ENCODE measurements at places on chromosomes 11 and 22.

GRCh38 chr11:1085440-1086170 is 10.9 kb downstream of the MUC2 start:
- no peak for DNase-seq

DNA sequence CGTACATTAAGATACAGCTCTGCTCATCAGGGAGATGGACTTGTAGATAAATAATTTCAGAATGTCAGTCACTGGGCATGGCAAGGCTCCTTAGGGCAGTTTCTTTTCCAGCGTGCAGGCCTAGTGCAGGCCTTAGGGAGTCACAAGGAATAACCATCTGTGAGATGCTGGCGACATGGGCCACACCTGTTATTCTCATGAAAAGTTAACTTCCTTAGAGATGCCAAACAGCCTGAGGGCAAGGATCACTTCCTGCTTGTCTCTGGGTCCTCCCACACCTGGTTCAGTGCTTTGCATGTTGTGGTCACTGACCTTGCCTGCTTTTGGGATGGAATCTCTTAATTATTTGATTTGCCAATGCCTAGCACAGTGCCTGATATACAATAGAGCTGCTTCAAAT is 70.6 kb downstream of the ST3GAL4 start:
- DNase-seq: no peak

DNA sequence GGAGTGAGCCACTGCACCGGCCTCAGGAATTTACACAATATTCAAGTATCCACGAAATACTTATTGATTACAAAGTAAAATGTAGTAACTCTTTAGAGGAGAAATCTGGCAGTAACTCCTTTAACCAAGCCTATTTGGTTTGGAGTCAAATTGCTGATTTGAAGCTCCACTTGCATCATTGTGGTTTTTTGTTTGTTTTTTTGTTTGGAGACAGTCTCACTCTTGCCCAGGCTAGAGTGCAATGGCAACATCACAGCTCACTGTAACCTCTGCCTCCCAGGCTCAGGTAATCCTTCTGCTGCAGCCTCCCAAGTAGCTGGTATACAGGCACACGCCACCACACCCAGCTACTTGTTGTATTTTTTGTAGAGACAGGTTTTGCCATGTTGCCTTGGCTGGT is 6.4 kb upstream of the QSER1 start:
- DNase-seq: no peak

- no peak for DNase-seq
Measured at GRCh38 chr11:20027556-20028013, 132.7 kb downstream of the DBX1 start.

DNA sequence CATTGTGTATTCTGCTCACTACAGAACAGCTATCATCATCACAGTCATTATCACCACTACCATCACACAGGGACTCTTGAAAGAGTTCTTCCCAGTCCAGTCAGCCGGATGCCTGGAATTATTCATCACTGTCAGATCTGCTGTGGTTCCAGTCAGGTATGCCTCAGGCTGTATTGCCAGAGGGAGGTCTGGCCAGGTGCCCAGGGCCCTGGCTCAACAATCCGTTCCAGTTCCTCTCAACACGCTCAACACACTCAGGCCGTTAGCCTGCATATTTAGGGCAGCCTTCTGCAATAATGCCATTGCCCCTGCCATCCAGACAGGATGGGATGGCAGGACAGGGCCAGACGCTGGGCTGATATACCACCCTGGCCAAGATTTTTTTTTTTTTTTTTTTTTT is 28.6 kb upstream of the RASL10A start:
- DNase-seq: no peak

DNA sequence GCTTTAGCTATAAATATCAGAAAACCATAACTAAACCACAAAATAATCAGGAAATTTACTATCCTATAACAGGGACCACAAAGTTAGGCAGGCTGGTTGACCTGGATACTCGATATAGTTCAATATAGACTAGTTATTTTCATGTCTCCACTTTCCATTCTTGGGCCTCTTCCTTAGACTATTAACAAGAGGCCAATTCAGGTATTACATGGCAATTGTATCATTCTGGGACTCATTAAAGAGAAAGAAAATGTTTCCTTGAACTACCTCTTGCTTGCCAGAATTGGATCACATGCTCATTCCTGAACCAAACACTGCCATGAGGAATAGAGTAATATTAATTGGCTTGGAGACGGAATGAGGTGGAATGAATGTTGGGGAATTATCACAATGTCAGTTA is 76.0 kb downstream of the EIF3M start:
- no peak for DNase-seq

DNA sequence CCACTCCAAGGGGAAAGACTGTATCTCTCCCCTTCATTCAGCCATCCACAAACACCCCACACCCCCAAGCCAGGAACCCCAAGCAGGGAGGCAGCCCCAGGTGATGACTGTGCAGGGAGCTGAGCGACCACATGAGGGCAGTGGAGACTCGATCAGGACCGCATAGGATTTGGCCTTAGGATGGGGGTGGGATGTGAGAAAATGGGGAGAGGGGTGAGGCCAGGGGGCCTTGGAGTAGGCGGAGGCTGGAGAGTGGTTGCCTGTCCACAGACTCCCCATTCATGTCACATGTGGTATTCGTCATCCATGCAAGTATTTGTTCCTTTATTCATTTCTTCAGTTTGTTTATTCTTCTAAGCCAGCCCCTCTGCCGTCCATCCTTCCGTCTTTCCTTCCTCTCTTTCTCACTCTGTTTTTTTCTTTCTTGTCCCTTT is 2.7 kb upstream of the RHOD start:
- no peak for DNase-seq

DNA sequence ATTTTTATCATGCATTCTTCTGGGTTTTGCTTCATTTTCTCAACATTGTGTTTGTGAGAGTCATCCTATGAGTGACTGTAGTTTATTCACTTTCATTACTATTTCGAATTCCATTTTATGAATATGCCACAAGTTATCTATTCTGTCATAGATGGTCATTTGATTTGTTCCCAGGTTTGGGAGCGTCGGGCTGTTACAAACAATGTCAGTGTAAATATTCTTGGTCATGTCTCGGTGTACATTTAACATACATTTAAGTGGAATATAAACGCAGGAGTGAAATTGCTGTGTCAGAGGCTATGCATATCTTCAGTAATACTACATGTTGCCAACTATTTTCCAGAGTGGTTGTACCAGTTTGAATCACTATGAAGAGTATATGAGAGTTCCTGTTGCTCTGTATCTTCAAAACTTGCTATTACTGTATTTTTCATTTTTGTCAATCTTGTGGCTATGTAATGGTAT is 2.4 kb downstream of the TRIM44 start:
- no peak for DNase-seq

- DNase-seq: no peak
Measured at GRCh38 chr11:95805869-95806268, 15.6 kb downstream of the CEP57 start.

- no peak for DNase-seq
Measured at GRCh38 chr11:115696563-115696962, 192.3 kb upstream of the CADM1 start.

All from cortex of kidney (tissue), 1 donor.